Hindlimb muscle (tissue), 1 donor: ENCODE measurements at places on chromosomes 1 and 21.

- DNase-seq = no peak
Measured at GRCh38 chr1:56028244-56028643, 551.1 kb downstream of the PLPP3 start.

DNA sequence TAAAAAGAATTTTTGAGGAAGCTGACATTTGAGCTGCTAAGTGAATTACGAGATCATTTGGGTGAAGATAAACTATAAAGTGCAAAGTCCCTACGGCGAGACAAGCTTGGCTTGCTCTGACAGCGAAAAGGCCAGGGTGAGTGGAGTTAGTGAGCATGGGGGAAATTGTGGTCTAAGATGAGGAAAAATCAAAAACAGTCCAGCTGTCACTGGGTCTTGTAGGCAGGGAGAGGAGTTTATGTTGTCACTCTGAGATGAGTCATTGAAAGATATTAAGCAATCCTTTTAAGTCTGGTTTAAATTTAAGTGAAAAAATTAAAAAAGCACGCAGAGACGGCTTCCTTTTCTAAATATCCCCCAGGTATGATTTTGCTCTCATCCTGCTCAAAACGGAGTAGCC lies 601.9 kb downstream of the MRPL39 start:
- no peak for DNase-seq

DNA sequence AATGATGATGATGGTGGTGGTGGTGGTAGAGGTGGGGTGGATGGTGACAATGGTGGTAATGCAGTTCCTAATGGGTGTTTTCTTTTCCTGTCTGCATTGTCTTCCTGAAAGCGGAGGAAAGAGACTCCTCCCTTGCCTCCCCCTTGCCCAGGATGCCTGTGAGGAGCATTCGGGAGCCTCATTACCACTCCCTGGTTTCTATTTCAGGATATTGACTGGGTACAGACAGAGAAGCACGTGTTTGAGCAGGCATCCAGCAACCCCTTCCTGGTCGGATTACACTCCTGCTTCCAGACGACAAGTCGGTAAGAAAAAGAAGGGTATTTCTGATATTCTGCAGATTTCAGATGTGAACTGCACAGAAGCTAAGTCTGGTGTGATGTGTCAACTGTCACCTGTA lies 38.8 kb downstream of the FAAP20 start:
- DNase-seq = no peak

- no peak for DNase-seq
Measured at GRCh38 chr1:201094832-201095231, 17.4 kb downstream of the CACNA1S start.

DNA sequence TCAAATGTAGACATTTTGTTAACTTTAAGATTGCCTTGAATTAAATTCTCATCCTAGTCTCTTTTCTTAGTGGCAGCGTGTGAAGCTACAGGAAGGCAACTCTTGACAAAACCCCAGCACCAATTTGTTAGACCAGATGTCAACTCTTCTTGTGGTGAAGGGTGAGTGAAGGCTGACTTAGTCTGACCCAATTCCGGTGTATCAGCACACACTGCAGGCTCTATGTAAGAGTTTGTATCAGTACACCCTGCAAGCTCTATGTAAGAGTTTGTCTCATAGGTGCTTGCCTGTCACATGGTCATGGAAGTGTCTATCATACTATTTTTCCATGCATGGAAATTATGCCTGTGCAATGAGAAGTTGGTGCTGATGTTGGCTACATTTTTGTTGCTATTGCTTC lies 16.8 kb downstream of the CR2 start:
- DNase-seq = no peak

GRCh38 chr1:30748699-30749401 lies 8.7 kb downstream of the LAPTM5 start:
- no peak for DNase-seq

- DNase-seq = no peak
Measured at GRCh38 chr1:24327891-24328290, 8.7 kb downstream of the GRHL3 start.
